Activated effector memory CD4-positive, alpha-beta T cell treated with Interleukin-2 at 50 U/mL for 16 hours (primary cell): ENCODE measurements at places on chromosomes 5 and 9.

- no peak for DNase-seq
Measured at GRCh38 chr9:89956331-89956730, 351.5 kb downstream of the GADD45G start.

- DNase-seq: no peak
Measured at GRCh38 chr5:31884896-31885295, 246.0 kb downstream of the PDZD2 start.

DNA sequence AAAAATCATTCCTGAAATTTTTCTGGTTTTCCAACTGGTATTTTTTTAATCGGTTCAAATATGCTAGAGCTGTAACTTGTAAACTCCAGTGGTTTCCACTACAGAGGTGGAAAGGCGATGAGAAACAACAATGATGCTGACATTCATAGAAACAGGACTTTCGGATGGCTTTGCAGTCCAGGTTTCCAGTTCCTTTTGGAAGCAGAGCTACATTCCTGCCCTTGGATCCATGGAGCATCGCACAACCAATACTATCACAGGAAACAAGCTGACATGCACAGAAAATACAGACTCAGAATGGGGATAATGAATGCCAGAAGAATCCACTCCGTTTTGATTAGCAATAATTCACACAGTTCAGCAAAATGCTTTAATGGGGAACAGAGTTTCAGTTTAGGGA is 140.0 kb downstream of the EPB41L4A start:
- DNase-seq: no peak

DNA sequence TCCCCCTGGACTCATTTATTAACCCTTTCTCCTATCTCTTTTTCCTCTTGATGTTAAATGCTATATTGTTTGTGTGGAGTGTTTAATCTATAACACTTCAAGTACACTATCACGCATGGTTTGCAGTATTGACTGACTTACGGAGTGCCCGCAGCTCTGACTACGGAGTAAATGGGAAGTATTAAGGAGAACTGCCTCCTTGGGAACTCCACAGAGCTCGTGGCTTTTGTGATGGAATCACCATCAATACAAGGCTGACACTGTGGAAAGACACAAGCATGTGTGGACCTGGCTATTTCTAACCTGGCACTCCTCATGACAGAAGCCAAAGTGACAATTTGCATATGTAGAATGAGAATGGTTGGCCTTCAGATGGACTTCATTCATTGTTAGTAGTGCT is 66.2 kb downstream of the SFXN1 start:
- DNase-seq: no peak

- no peak for DNase-seq
Measured at GRCh38 chr5:81751836-81752643, 1.1 kb upstream of the SSBP2 start.

DNA sequence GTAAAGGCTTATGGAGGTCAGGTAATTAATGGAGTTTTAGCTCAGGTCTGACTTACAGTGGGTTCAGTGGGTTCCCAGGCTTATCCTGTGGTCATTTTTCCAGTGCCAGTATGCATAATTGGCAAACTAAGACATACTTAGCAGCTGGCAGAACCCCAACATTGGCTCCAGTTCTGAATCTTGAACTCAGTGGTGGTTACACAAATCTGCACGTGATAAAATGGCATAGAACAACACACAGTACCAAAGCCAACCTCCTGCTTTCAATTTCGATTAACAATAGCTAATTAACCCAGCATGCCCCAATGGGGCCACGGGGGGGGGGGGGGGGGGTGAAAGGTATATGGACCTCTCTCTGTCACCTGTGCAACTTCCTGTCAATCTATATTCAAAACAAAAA is 19.0 kb upstream of the BARX1 start:
- DNase-seq: no peak

DNA sequence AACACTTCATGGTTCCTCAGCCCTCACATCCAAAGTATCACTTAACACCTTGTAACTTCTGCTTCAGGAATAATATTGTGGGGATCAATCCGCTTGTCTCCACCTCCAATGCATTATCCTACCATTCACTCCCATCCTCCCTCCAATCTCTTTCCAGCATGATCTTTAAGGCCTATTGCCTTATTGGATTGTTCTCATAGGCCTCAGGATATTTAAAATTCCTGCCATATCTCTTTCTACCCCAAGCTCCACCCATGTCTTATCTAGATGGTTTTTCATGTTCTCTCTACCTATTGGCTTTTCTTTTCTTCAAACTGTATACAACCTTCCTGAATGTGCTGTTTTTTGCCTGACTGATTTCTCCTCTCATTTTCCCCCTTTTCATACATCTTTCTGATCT is 7.2 kb downstream of the KDM4C start:
- DNase-seq: no peak

DNA sequence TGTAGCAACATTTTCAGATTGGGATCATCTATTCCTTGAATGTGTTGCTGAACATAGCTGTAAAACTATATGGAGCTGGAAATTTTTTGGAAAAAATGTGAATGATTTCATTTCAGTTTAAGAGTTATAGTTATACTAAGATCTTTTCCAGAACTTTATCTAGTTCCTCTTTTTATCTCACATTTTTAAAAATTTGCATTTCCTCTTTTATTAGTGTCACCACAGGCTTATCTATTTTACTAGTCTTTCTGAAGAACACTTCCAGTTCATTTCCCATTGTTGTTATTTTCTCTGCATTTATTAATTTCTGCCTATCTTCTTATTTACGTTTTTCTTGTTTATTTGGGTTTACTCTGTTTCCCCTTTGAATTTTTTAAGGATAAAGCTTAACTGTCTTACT is 46.0 kb upstream of the FSTL4 start:
- no peak for DNase-seq

GRCh38 chr5:129717751-129718310 is 30.1 kb upstream of the MINAR2 start:
- DNase-seq: no peak

DNA sequence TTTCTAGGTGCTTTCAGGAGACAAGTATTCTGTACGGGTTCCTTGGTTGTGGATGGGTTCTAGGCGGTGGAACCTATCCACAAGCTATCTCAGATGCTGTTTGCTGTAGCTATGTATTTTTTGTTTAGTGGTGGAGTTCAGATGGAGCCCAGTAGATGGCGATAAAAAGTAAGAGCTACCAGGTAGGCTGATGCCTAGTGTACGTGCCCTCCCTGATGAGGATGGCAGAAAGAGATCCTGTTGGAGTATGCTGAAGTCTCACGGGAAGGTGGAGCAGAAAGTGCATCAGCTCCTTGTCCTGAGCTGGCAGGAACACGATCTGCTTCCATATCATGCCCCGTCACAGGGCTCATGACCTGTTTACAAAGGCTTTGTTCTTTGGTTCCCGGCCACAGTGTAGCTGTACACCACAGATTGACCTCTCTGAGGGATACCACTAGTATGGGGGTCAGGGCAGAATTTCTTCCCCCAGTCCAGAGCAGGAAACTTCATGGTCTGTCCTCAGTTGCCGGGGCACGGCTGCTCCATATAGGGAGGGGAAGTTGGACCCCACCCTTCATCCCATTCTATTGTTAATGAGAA is 12.6 kb upstream of the UGT3A2 start:
- no peak for DNase-seq

- DNase-seq: no peak
Measured at GRCh38 chr5:158845941-158846340, 253.8 kb downstream of the EBF1 start.

DNA sequence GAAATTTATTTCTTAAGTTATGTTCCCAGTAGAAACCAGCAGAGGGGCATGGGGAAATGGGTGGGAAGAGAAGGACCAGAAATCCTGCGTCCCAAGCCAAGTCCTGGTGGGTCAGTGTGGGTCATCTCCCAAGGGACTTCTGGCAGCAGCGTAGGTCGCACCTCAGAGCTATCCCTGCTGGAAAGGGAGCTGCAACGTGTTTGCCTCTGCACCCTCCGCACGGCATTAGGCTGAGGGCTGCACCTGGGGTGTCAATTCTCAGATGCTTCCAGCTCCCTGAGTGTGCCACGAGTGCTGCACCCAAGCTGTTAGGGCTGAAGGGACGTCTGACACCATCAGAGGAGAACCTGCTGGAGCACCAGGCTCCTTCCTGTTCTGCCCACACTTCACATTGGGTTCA is 182.8 kb downstream of the CACNA1B start:
- no peak for DNase-seq

DNA sequence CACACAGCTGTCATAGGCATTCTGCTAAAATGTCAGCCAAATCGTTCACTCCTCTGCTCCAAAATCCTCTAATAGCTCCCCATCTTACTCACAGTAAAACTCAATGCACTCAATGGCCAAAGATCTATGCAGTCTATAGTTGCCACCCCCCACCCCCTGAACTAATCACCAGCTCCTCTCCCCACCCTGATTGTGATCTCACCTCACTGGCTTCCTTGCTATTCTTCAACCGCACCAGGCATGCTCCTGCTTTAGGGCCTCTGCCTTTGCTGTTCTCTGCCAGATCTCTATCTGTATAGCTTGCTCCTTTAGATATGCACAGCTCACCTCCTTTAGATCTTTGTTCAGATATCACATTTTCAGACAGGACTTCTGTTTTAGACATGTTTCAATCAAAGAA is 33.2 kb upstream of the SNX2 start:
- DNase-seq: no peak

GRCh38 chr5:11182441-11183080 is 421.5 kb upstream of the DAP start:
- no peak for DNase-seq

DNA sequence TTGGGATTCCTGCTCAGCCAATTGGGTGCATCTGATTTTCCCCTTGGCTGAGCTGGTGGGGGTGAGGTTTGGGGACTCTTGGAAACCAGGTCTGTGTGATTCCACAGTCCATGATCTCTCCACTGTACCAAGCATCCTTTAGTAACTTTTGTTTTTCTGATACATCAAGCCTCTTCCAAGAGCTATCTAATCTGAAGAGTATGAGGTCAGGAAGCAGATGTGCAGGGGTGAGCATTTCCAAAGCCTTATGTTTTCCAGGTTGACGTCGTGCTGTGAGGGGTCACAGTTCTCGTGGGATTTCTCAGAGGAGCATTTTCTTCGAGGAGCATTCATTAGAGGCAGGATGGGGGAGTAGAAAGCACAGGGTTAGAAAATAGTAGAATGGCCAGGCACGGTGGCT is 95.3 kb downstream of the KLF4 start:
- no peak for DNase-seq

- no peak for DNase-seq
Measured at GRCh38 chr5:69418554-69418953, 3.6 kb downstream of the MARVELD2 start.

DNA sequence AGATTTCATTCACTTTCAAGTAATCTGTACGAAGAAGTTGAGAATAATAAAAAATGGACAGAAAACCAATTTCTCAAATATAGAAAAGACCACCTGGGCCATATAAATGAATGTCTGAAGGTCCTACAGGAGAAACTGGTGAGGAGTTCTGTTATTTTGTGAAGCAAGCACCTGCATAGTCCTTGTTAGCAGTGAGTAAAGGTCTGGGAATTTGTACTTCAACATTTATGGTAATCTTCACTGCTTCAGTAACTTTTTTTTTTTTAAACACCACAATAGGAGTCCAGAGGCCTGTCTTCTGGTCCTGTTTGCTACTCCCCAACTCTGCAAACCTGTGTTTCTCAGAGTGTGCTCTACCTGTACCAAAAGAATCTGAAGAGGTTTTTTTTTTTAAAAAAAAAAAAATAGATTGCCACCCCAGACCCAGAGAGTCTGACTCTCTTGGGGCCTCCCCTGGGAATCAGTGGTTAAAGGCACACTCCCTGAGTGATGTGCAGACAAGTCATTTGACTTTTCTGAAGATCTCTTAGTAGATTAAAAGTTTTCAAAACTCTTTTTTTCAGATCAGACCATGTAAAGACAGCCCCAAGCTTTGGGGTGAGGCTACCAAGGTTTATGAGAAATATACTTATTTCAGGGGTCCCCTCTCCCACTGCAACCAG is 55.5 kb downstream of the FAM81B start:
- DNase-seq: no peak

GRCh38 chr5:40082313-40082712 is 597.4 kb upstream of the PTGER4 start:
- no peak for DNase-seq

- no peak for DNase-seq
Measured at GRCh38 chr9:127065592-127065991, 56.8 kb downstream of the ANGPTL2 start.

DNA sequence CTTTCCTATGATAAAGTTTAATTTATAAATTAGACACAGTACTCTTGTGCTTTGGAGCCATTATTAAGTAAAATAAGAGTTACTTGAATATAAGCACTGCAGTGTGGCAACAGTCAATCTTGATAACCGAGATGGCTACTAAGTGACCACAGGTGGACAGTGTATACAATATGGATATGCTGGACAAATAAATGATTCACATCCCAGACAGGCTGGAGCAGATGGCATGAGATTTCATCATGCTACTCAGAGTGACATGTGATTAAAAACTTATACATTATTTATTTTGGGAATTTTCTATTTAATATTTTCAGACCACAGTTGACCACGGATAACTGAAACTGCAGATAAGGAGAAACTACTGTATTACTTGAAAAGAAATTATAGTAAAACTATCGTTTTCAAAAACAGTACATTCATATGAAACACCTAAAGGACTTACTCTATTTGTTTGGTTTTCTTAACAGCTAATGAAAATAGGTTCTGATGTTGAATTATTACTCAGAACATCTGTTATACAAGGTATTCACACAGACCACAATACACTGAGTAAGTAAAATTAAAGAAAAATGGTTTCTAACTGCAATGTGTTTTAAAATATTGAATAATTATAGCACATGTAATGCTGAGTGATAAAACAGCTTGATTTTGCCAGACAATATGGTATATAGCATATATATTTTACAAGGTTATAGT is 16.0 kb downstream of the LYRM7 start:
- no peak for DNase-seq

- peak; percentile 70 for DNase-seq
Measured at GRCh38 chr9:37528652-37529471, 43.1 kb downstream of the POLR1E start.

DNA sequence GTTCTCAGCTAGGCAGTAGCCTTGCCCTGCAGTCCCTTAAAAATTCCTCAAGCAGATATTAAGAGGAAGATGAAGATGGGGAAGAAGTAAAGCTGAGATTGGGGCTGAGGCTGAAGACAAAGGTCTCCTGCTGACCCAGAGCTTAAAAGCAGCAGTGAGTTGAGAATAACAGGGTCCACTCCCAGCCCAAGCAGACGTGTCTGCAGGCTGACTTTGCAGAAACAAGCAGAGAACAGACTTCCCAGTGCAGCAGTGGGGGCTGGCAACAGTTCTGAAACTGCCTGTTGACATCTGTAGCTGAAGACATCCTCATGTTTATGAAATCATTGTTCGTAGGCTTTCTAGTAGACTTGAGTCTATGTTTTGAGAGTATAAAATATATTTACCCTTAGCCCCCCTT is 1.1 kb downstream of the CTXN3 start:
- no peak for DNase-seq

DNA sequence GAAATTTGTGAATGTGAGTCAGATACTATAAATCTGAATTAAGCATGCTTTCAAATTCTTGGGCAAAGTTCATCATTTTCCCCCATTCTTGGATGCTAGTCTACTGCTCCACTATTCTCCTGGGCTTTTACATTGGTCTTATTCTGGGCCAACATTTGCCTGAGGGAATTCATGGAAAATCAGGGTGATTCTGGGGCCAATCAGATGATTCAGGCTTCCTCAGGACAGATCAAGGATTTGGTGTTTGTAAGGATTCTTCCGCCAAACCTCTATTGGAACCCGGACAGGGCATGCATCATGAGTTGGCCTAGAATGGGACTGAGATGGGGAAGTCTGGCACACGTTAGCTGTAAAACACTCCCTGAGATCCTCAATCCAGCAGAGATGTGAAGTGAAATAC is 113.8 kb downstream of the MEF2C start:
- no peak for DNase-seq

- no peak for DNase-seq
Measured at GRCh38 chr9:92538541-92538940, 2.8 kb upstream of the ECM2 start.

GRCh38 chr5:160390787-160391696 is 8.8 kb downstream of the FAM200C start:
- no peak for DNase-seq
